ENCODE measurements at places on chromosomes 4 and X. TPM values are rescaled to one million over a fixed set of nuclear protein-coding genes. Genes with fewer than 3 reads are reported as not detected.

Gene PDLIM5
- 26.6 TPM for polyA plus RNA-seq

Gene NDST3
- polyA plus RNA-seq = 0.77 TPM

Gene CLOCK
- 15.5 TPM for polyA plus RNA-seq

Gene FAM114A1
- polyA plus RNA-seq = 18.6 TPM

Gene ODAM
- polyA plus RNA-seq = not detected

Gene TMEM47
- polyA plus RNA-seq = 7.7 TPM

Gene WDR17
- polyA plus RNA-seq = 0.45 TPM

Gene ARSH
- not detected for polyA plus RNA-seq

Gene SLC10A6
- 1.1 TPM for polyA plus RNA-seq

Gene ITIH6
- polyA plus RNA-seq = not detected

Gene CPE
- polyA plus RNA-seq = 326 TPM

Gene TMPRSS11F
- not detected for polyA plus RNA-seq

Gene NXF2
- 0.03 TPM for polyA plus RNA-seq

Gene RNF128
- polyA plus RNA-seq = 38.2 TPM

Gene PSAPL1
- polyA plus RNA-seq = not detected

Gene ENPP6
- polyA plus RNA-seq = 4.7 TPM

Gene KIT
- 0.54 TPM for polyA plus RNA-seq

Gene AMOT
- 33.7 TPM for polyA plus RNA-seq

Gene BMP3
- polyA plus RNA-seq = 14.1 TPM

Gene MAGT1
- polyA plus RNA-seq = 83.8 TPM

Gene MXD4
- 31.5 TPM for polyA plus RNA-seq

Gene LRCH2
- not detected for polyA plus RNA-seq

Gene GUCY1A1
- 1.3 TPM for polyA plus RNA-seq

Gene NAP1L3
- not detected for polyA plus RNA-seq

Gene PDCL2
- polyA plus RNA-seq = not detected

Gene FAM53A
- 0.27 TPM for polyA plus RNA-seq

Gene LYAR
- polyA plus RNA-seq = 19.7 TPM

Gene NRK
- polyA plus RNA-seq = 0.06 TPM

Gene UGT2A1
- not detected for polyA plus RNA-seq

Gene SPATA4
- polyA plus RNA-seq = not detected

Gene UGT2B7
- 26.1 TPM for polyA plus RNA-seq

Gene PABPC4L
- not detected for polyA plus RNA-seq

Gene RBMXL3
- not detected for polyA plus RNA-seq

Gene HMGN5
- polyA plus RNA-seq = 10.8 TPM

Gene TEX13C
- polyA plus RNA-seq = not detected

Gene GATB
- 10.5 TPM for polyA plus RNA-seq

Gene NONO
- 183 TPM for polyA plus RNA-seq

Gene FRMD7
- polyA plus RNA-seq = not detected

Gene AFP
- polyA plus RNA-seq = 0.16 TPM

Gene GPR34
- polyA plus RNA-seq = 8.6 TPM

Gene GAGE1
- not detected for polyA plus RNA-seq

Gene FGFBP2
- polyA plus RNA-seq = not detected

Gene SMPX
- polyA plus RNA-seq = 0.78 TPM

Gene NMU
- not detected for polyA plus RNA-seq

Gene KCND1
- polyA plus RNA-seq = 1.1 TPM

Gene GNL3L
- 4.3 TPM for polyA plus RNA-seq

Gene SH2D1A
- polyA plus RNA-seq = 0.54 TPM

Gene PF4V1
- 0.32 TPM for polyA plus RNA-seq

Gene GAGE13
- not detected for polyA plus RNA-seq

Gene MAOA
- 170 TPM for polyA plus RNA-seq

Gene COL4A5
- 16.6 TPM for polyA plus RNA-seq

Gene GRIA2
- polyA plus RNA-seq = 0.27 TPM

Gene BTC
- polyA plus RNA-seq = 4.9 TPM

Data from small intestine (tissue), 16 donors.